Prostate gland (tissue), 2 donors: ENCODE measurements at places on chromosomes 1 and 21. TPM values are rescaled to one million over a fixed set of nuclear protein-coding genes. Genes with fewer than 3 reads are reported as not detected.

DNA sequence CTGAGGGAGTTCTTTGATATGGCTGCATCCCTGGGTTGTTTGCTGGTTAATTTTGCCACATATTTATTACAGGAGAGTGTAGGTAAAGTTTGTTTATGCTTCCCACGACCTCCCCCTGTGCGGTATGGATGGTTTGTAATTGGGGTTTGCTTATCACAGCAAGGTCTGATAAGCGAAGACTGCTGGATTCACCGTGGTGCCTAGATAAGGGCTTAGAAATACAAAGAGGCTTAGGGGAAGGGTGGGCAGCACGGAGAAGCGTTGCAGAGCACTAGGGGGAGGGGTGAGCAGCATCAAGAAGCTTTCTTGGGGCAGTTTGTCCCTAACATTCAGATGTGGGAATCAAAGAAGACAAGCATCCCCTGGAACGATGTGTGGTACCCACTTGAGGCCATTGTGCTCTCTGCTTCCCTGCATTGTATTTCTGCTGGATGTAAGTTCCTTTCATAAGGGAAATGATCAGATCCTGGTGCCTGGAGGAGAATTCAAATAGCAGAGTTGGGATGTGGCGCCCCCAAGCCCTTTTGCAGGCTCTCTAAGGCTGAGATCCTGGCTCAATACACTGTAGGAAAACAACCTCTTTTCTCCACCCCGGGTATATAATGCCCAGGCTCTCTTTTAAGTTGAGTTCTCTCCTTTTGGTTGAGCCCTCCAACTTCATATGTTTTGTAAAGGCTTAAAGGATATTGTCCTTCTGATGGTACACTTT, 598.1 kb upstream of the ADGRL4 start:
- H3K36me3 ChIP-seq, result no peaks in the 10 kb centered on the region
- H3K27me3 ChIP-seq, result no peaks in the 10 kb centered on the region
- no peak for DNase-seq
- H3K27ac ChIP-seq, result no peak overlapping the region

DNA sequence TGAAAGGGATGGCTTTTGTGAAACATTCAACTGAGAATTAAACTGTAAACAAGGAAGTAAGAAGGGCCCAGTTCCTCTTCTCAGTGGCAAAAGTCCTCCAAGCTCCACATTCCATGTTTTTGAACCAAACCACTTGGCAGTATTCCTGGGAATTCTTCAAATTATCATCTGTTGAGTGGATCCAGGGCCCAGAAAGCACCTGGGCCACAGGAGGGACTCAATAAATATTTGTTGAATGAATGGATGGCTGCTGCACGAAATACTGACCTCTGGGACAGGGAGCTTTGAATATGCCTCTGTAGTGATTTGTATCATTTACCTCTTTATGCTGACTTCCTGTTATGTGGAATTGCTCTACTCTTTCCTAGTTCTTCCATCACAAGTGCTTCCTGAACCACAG, 4.7 kb downstream of the SLC35F3 start:
- H3K27ac ChIP-seq, result no peak overlapping the region
- no peaks in the 10 kb centered on the region for H3K27me3 ChIP-seq
- H3K4me1 ChIP-seq, result no peaks in the 10 kb centered on the region
- H3K4me3 ChIP-seq, result no peak overlapping the region
- no peak for DNase-seq

GRCh38 chr1:175385316-175385715, 192.7 kb upstream of the KIAA0040 start:
- no peak overlapping the region for H3K4me3 ChIP-seq
- no peaks in the 10 kb centered on the region for H3K27me3 ChIP-seq
- H3K27ac ChIP-seq, result no peak overlapping the region
- no peak for DNase-seq
- H3K4me1 ChIP-seq, result no peaks in the 10 kb centered on the region

FGR gene
- 10.8 TPM for total RNA-seq

SOD1 gene
- 165 TPM for total RNA-seq

DNA sequence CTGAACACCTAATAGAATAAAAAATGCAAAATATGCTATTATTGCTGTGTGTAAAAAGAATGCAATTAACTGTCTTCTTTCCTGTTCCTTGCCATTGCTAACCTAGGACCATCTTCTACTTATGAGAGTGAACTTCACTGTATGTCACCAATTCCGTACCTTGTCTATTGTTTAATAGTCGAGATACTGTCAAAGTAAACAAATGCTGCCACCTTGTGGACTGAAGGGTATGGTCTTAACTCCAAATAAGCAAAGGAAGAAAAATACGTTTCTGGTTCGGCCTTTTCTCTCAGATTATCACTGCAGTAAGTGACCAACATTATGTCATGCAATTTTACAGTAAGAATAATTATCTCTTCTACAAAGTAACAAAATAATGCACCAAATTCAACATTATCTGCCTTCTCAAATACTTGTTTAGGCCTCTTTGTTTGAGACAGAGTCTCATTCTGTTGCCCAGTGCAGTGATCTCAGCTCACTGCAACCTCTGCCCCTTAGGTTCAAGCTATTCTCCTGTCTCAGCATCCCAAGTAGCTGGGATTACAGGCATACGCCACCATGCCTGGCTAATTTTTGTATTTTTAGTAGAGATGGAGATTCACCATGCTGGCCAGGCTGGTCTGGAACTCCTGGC, 133.4 kb downstream of the COP1 start:
- no peaks in the 10 kb centered on the region for H3K36me3 ChIP-seq
- DNase-seq, result peak; percentile 35
- H3K4me3 ChIP-seq, result no peak overlapping the region
- no peak overlapping the region for H3K27ac ChIP-seq
- H3K27me3 ChIP-seq, result no peaks in the 10 kb centered on the region
